G401 (cell line): ENCODE measurements at places on chromosomes 11 and 22. TPM values are rescaled to one million over a fixed set of nuclear protein-coding genes. Genes with fewer than 3 reads are reported as not detected.

DNA sequence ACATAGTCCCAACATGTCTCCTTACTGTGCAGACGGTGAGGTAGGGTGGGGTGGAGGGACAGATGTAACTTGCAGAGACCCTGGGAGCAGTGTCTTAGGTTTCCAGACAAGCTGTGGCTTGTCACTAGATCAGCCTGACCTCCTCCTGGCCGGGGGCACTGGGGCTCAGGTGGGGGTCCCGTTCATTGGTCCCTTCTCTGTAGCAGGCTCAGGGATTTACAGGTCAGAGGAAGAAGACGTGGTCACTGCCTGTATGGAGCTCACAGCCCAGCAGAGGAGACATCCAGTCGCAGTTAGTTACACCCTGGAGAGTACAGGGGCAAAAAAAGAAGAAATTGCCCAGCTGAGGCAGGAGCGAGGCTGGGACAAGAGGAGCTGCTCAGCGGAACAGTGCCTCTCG, 22.0 kb upstream of the TUB start:
- DNase-seq: no peak

- peak; percentile 47 for DNase-seq
These were observed 6.2 kb upstream of the UBE4A start for GRCh38 chr11:118353084-118353710.

GRCh38 chr11:1792461-1792860, 28.7 kb upstream of the CTSD start:
- DNase-seq: no peak

DNA sequence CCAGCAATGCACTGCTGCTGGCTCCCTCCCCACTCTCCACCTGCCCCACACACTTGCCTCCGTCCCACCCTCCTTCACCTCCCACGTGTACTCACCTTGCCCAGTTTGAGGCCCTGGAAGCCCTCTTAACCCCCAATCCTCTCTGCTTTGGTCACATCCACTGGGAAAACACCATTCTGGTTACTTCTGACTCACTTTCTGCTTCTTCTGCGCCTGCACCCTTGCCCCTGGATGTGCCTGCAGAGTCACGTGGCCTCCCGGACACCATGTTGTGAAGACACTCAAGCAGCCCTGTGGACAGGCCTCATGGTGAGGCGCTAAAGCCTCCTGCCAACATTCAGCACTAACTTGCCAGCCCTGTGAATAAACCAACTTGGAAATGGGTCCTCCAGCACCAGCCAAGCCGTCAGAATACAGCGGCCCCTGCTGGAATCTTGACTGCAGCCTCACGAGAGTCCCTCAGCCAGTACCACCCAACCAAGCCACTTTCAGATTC, 2.6 kb upstream of the NAALADL1 start:
- peak; percentile 23 for DNase-seq

GRCh38 chr11:93407777-93408401, 77.3 kb downstream of the DEUP1 start:
- DNase-seq: no peak

GRCh38 chr11:78647986-78648875, 73.6 kb upstream of the NARS2 start:
- DNase-seq: no peak

DNA sequence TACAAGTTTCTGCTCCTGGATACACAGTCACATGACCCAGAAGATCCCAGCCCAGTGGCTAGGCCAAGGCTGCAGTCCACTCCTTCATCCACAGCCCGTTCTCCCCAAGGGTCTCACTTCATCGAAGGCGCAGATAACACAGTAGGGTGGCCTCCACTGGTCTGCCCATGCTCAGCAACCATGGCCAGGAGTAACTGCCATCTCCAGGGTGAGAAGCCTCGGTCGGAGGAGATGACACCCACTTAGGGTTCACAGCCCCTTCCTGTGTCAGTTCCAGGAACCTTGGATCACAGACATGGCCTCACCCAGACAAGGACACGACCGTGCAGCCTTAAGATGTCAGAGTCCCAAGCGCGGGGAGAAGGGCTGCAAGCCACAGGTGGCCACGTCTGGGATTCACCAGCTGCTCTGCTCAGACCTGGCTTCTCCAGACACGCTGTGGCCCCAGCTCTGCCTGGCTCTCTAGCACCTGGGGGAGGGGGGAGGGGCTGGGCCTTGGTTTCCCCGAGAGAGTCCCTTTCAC, 2.6 kb downstream of the BET1L start:
- no peak for DNase-seq

DNA sequence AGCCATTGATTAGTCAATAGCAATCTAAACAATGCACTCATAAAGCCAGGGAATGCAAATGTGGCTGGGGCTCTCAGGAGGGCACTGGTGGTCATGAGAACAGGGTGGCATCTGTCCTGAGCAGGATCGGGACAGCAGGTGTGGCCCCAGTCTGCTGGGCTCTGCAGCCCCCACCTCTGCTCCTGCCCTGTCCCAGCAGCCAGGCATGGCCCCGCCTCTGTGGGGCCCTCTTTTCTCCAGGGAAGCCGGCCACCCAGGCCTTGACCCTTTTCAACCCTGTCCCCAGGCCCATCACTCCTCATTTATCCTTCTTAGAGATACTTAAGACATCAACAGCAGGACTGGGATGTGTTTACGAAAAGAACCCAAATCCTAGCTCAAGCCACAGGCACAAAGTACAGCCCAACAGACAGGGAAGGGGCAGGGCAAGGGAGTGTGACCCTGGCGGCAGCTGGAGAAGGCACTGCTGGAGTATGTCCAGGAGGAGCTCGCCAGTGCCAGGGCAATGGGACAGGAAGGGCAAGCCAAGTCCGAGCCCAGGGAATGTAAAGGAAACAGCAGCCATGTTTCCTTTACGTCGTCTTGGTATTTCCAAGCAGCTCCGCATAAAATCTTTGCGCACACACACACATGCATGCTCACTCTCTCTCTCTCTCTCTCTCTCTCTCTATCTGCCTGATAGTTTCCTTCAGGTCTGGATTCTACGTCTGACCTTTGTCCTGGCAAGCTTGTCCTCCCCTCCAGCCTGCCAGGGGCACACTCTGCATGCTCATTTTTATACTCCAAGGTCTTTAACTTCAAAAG, 59.9 kb downstream of the DGCR2 start:
- DNase-seq: no peak

GRCh38 chr11:125102510-125102909, 8.9 kb downstream of the TMEM218 start:
- no peak for DNase-seq

DNA sequence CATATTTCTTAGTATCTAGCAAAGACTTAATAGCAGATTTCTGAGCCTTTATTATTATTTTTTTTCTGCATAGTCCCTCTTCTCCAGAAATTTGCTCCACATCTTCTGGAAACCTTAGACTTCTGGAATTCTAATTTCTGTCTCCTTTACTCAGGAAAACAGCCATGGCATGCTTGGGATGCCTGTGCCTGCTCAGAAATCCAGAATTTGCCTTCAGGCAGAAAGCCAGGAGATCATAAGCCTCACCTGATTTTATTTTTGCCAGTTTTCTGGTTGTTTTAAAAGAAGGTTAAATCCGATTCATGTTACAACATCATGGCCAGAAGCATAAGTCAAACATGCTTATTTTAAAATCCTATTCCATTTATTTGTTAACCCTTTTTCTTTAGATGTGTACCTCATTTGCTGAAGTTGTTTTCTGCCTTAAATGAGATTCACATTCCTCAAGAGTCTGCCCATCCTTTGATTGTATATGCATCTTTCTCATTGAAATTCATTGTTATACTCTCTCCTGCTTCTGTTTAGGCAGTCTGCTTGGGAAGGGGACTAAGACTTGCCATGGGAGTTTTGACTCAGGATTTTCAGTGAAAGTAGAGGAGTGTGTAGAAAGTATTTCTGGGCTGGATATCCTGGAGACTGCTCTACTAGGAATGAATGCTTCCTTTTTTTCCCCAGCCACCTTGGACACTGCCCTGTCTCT, 37.1 kb downstream of the SIK2 start:
- DNase-seq: no peak

GRCh38 chr22:30720263-30720837, 25.7 kb downstream of the OSBP2 start:
- DNase-seq: peak; percentile 39

Gene TENM4
- 18.6 and 18.7 TPM in 2 replicates for total RNA-seq

DNA sequence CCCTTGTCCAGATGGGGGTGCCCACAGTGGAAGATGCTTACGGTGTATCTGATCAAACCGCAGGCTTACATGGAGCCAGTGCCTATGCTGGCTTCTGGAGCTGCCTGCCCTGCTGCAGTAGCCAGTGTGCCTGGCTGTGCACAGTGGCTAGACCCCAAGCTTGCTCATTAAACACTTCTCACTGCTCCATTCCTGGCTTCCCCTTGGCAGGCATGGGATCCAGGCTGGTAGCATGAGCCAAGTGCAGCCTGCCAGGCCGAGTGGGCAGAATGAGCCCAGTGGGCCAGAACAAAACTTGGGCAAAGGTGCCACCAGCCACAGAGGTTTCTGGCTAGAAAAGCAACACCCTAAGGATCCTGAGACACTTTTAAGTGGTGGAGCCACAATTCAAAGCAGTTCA, 55.4 kb upstream of the B3GNT6 start:
- peak; percentile 62 for DNase-seq

- DNase-seq: no peak
These were observed 67.6 kb upstream of the BID start for GRCh38 chr22:17841836-17842235.

Gene POU2AF2
- not detected in 2 replicates for total RNA-seq

- DNase-seq: no peak
These were observed 1.7 kb upstream of the SCO2 start for GRCh38 chr22:50526834-50527801.

DNA sequence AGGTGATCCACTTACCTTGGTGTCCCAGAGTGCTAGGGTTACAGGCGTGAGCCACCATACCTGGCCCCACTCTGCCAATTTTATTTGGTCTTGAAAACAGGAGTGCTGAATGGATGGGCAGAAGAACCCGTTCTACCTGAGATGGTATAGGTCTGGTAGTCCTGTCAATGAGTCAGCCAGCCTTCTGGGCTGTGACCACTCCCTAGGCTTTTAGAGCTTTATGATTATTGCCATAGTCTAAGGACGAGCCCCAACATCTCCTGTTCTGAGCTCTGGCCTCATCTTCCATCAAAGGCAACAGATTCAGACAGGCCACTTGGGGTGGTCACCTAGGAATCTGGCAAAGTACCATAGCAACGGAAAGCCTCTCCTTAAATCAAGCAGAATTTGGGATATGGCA, 11.5 kb downstream of the ZDHHC5 start:
- DNase-seq: no peak

DNA sequence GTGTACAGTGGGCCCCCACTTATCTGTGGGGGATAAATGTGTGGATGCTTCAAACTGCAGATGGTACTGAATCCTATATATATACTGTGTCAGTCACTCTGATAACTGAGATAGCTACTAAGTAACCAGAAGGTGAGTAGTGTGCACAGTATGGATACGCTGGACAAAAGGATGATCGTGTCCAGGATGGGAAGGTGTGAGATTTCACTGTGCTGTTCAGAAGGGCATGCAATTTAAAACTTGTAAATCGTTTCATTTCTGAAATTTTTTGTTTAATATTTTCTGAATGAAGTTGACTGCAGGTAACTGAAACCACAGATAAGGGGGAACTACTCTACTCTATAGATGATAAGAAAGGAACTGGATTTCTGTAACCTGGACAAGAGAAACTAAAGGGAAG, 52.1 kb upstream of the SESN3 start:
- DNase-seq: no peak

Gene MADD
- 12.9 and 13.4 TPM in 2 replicates for total RNA-seq

Gene TBX1
- total RNA-seq: 15.4 and 32.1 TPM in 2 replicates

DNA sequence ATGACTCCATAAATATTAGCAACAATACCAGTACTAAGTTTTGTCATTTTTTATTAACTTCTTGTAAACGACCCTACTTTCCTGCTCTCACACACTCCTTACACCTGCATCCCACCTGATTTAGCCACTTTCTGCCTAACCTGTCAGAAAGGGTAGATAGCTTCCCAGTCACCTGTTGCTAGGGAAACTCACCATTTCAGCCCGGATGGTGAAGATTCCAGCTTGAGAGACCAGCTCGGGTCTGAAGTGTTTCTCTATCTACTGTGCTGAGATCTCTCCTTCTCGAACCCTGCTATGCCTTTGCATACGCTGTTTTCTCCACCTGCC, at the start of gene PARVG:
PARVG (plus strand) TSS at position 220 of the 327 bp plus-strand sequence. CDS start 2,405 bp downstream, outside the sequence.
- no peak for DNase-seq

Gene GDPD4
- not detected in 2 replicates for total RNA-seq

Gene CHST1
- total RNA-seq: not detected in 2 replicates

Gene WBP2NL
- total RNA-seq: not detected in 2 replicates

GRCh38 chr11:30260813-30261212, 30.0 kb downstream of the FSHB start:
- no peak for DNase-seq

GRCh38 chr11:12017243-12017678, 8.8 kb upstream of the DKK3 start:
- DNase-seq: no peak

DNA sequence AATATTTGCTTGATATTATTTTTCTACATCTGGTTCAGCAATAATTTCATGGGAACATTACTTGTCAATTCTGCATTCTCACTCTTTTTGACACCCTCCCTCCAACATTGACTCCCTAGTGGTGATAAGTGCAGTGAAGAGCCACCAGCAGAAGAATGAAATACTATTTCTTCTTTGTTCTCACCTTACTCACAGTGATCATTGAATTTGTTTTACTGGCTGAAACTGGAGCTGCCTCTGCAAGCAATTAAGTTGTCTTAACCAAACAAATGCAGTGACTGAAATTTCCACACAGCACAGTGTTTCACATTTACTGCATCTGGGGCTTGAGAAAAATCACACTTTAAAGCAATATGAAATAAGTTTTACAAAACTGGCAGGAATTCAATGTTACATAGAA, 189.8 kb downstream of the JRKL start:
- DNase-seq: no peak

- no peak for DNase-seq
These were observed 20.3 kb downstream of the CCDC83 start for GRCh38 chr11:85875505-85875904.

Gene SLC22A8
- total RNA-seq: not detected in 2 replicates

Gene PATE4
- total RNA-seq: not detected in 2 replicates

Gene CATSPERZ
- not detected in 2 replicates for total RNA-seq

Gene PKDREJ
- not detected in 2 replicates for total RNA-seq

DNA sequence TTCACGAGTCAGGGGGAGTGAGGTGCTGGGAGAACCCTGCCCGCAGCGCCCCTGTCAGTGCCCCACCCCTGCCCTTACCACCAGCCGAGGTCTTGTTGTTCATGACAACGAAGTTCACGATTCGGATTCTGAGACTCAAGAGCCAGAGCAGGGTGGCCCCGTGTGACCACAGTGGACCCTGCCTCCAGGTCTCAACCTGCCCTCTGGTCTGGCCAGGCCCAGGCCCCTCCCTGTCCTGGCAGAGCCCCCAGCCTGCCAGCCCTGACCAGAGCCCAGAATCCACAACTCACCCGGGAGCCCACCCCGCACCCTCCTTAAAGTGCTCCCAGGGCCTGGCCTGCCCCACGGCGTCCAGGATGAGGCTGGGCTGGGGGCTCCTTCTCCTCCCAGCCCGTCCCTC, 9.9 kb downstream of the ANO9 start:
- no peak for DNase-seq

Gene MPEG1
- not detected in 2 replicates for total RNA-seq
